SK-N-SH (cell line): ENCODE measurements at places on chromosomes 6 and 20.

- no peak for DNase-seq
These were observed 241.4 kb downstream of the ESR1 start for GRCh38 chr6:152048921-152049320.

GRCh38 chr20:12566596-12566995, 442.2 kb upstream of the SPTLC3 start:
- DNase-seq = no peak

DNA sequence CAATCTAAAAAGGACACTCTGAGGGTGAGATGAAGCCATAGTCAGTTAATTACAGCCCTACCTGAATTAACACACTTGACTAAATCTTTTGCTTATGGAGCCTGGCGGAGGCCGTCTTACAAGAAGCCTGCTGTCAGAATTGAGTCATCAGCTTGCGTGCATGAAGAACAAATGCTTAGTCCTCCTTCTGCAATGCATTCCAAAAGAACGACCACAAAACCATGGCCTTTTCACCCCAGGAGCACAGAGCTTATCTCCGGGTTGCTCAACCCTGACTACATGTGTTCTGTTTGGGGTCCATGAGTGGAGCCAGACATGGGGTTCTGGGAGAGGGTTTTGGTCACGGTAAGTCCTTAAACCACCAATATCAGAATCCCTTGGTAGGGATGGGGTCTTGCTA, 318.1 kb downstream of the CLIC5 start:
- no peak for DNase-seq

DNA sequence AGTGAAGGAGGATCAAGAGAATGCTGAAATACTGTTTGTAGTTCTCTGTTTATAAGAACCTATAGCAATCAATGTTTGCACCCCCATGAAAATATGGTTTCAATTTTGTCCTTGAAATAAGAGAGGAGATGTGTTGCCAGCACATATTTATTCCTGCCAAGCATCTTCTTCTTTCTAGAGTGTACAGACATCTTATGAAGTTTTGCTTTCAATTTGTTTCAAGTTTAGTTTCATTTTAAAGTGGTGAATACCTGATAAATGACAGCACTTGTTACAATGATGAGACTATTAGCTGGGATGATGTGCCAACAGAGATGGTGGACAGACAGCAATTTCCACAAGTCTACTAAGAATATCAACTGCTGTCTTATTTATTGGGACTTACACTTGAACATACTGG, 39.2 kb upstream of the CENPW start:
- no peak for DNase-seq

DNA sequence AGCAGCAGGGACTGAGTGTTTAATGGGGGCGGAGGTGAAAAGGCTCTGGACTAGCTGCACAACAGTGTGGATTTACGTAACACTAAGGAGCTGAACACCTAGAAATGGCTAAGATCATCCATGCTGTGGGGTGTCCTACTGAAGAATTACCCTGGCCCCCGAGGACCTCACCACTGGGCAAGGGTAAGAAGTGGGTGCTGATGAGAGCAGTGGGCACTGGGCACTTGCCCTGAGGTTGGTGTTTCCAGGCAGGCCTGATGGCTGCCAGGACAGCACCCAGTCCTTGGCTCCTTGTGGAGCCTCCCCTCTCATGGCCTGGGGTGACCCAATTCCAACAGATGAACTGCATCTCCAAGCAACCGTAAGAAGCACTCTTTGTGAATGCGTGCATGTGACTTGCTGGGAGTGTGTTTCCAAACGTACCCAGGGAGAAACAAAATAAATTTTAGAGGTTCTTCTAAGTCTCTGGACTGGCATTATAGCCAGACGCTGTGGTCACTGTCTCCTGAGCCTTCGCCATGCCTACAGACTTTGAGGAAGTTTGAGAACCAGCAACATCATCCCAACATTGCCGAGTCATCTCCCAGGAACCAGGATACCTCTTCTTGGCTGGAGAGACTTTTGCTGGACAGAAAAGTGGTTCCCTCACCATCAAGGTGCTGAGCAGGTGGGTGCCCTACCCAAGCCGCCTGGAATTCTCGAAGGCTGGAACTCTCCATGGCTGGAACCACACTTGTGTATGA, 245.9 kb downstream of the ERMARD start:
- DNase-seq = no peak

- DNase-seq = no peak
These were observed 92.3 kb downstream of the RFPL4B start for GRCh38 chr6:112439432-112439831.

- no peak for DNase-seq
These were observed 10.5 kb downstream of the BCL2L1 start for GRCh38 chr20:31712112-31712553.

DNA sequence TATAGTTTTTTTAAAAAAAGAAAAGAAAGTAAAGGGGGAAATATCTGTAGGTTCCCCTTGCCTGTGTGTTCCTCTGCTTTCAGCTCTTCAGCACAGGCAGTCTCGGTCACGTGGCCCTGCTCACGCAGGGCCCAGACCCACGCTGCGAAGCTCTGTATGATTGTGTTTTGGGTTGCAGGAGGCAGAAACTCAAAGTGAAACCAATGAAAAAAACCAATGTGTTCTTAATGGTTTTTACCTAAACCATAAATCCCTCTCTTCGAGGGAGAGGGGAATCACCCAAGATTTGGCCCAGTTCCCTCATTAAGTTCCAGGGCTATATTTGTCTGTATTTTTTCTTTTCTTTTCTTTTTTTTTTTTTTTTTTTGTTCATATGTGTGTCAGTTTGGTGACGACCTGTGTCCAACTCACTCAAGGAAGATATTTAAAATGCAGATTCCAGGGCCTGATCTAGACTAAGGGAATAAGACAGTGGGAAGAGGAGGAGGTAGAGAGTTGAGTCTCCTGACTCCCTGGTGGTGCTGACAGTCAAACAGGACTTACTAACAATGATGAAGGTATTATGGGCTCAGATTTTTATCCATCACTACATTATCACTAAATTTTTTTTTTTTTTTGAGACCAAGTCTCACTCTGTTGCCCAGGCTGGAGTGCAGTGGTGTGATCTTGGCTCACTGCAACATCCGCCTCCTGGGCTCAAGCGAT, 33.8 kb upstream of the RREB1 start:
- DNase-seq = no peak

DNA sequence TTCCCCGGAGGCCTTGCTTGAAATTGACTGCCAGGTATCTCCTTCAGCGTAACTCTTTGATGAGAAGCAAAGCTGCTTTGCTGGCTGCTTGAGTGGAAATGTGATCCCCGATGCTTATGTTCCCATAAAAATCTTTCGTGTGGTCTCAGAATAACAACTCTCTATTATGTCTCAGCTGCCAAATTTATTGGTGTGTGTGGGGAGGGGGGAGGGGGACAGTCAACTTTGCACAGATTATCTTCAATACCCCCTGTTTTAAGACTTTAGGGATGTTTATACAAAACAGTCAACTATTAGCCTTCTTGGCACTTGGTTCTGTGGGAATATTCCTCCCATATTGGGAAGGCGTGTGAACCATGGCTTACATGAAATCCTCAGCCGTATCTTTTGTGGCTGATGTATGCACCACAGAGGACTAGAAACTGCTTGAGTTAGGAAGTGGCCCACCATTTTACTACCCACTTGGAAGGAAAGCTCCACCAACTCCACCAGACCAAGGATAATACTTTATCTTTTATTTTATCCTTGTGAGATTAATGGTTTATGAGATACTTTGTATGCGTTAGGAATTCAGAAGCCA, 101.5 kb upstream of the SLC24A3 start:
- DNase-seq = no peak

DNA sequence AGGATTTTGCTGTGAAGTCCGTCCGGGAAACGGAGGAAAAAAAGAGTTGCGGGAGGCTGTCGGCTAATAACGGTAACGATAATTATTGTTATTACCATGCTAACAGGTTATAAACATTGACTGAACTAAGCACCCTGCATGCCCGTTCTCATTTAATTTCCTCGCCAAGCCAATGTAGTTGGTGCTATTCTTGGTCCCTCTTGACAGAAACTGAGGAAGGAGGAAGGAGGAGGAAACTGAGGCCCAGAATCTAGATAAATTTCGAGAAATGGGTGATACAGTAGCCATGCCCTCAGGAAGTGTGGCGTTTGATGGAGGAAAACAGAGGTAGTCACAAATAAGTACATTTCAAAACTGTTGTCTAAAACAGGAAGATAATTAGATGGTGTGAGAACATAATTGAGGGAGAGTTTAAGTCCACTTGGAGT, 474 bp downstream of the TPX2 start:
- no peak for DNase-seq

DNA sequence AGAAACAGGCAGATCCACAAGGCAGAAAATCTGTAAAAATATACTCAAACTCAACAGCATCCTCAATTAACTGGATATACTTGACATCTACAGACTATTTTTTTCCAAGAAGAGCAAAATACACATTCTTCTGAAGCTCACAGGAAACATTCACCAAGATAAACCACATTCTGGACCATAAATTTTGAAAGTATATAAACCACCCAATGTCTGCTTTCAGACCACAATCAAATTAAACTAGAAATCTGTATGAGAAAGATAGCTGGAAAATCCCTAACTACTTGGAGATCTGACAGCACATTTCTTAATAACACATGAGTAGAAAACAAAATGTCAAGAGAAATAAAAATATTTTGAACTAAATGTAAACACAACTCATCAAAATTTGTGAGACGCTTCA, 195.5 kb downstream of the ERMARD start:
- no peak for DNase-seq

- DNase-seq = no peak
These were observed 507.8 kb upstream of the CITED2 start for GRCh38 chr6:139882234-139882633.

- DNase-seq = no peak
These were observed 12.9 kb downstream of the CDYL start for GRCh38 chr6:4788953-4789584.
